Activated CD8-positive, alpha-beta memory T cell treated with anti-CD3 and anti-CD28 coated beads for 1 hour (primary cell): ENCODE measurements at places on chromosomes 3 and 15.

DNA sequence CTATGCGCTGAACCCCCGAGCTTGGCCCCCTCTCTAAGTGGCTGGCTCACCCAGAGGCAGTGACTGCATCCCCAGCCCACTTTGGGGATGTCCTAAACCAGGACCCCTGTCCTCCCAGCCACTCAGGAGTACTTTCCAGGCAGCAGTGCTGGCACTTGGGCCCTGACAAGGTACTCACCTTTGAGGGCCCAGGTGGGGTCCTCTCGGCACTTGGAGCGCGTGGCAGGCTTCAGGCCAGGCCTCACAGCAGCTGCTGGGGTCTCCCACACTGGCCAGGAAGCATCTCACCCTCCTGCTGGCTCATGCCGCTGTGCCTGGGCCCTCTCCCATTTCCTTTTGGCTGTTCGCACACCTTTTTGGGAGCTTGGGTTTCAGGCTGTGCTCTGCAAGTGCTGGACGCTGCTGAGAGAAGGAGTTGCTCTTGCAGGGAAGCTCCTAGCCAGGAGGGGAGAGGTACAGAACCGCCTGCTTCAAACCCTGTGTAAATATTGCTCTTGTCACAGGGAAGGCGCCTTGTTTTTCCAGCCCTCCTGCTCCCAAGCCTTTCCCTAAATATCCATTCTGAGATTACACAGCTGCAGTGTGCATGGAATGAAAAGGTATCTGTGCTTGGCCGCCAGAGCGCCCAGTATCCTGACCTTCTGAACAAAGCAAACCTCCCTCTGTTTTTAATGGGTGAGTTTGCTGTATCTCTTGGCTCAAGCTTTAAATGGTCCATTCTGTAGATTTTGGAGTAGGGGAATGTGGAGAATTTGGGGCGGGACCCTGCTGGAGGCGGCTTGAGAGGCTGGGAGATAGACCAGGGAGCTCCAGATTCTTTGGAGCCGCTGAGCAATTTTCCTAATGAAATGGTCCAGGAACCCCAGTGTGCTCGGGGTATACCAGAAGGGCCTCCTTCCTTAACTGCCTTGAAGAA is 45.6 kb downstream of the DNASE1L3 start:
- no peak for DNase-seq

GRCh38 chr15:66868918-66869317 is 166.9 kb downstream of the SMAD6 start:
- DNase-seq = no peak

GRCh38 chr3:82521657-82522056 is 760.2 kb upstream of the GBE1 start:
- DNase-seq = no peak

- DNase-seq = no peak
Measured at GRCh38 chr3:72421786-72422185, 426.5 kb downstream of the SHQ1 start.

GRCh38 chr3:51673802-51674654 is 3.0 kb downstream of the TEX264 start:
- DNase-seq = no peak

DNA sequence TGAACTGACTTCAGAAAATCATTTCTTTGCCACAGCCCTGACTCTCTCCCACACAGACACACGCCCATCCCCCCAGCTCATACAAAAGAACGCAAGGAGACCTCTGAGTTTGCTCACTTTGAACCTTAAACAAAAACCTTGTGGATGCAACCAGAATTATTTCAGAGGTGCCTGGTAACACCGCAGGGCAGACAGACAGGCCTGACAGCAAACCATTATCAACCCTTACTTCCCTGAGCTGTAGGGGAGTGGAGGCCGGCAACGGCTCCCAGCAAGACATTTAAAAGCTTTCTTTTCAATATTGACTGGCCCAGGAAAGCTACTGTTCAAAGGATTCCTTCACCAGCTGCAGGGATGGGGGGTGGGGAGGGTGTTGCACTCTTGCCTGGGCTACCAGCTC is 2.0 kb upstream of the EFCC1 start:
- no peak for DNase-seq

DNA sequence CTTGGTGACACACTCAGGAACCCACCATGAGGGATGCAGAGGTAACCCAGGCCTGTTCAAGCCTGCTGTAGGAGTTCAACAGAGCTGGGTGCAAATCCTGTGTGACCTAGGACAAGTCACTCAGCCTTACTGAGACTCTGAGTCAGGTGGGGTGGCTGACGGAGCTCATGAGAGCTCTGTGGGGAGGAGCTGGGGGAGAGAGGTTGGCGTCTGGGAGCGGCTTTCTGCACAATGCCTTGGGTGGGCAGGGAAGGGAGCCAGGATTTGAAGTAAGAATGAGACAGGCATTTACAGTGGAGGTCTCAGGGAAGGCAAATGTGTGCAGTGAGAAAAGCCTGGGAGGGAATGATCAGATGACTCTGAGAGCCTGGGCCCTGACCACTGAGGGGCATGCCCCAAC is 18.3 kb downstream of the C3orf18 start:
- DNase-seq = no peak

GRCh38 chr15:58528188-58528870 is 96.5 kb downstream of the LIPC start:
- no peak for DNase-seq

DNA sequence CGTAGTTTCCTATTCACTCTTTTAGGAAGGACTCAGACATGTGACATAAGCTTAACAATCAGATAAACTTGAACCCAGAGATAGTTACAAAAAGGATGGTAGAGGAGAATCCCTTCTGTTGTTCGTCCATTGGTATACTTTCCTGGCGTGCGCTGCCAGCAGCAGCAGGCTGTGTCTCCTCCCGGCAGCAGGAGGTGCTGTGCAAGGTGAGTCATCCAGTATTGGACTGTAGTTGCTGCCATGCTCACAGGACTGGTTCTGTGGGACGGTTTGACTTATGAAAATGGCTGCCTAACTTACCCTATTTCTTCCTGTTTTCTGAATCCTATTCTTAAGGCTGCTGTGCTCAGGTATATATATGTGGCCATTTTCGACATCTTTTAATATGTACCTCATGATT is 253.4 kb upstream of the LRRC3B start:
- DNase-seq = no peak

DNA sequence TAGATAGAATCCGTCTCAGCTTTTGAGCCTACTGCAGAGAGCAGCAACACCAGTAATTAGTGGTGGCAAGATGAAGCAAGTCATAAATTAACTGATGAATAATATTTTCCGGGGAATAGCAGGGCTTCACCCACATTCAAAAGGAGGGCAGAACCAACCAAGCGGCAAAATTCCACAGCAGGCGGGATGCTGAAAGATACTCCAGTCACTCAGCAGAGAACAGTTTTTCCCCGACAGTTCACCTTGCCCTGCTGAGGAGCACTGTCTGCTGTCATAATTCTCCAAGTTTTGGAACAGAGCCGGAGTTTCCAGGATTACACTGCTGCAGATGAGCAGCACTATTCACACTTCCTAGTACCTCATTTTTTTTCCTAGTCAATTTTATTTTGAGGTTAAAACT is 274.7 kb downstream of the CD47 start:
- no peak for DNase-seq

- no peak for DNase-seq
Measured at GRCh38 chr3:117084739-117085270, 375.2 kb downstream of the TUSC7 start.

DNA sequence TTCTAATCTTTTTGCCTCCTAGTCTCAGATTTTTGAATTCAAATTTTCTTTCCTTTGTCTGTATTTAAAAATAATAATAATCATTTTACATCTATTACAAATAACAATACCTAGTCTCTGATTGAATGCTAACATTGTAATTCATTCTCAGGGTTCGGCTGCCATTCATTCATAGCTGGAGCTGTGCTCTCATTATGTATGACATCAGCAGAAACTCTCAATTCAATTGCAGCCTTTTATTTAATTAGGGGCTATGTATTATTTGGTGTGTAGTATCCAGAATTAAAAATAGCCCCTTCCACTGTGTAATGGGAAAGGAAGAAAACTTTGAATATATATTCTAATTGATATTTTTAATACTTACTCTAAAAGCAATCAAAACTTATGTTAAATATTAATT is 270.4 kb upstream of the MDFIC2 start:
- no peak for DNase-seq

DNA sequence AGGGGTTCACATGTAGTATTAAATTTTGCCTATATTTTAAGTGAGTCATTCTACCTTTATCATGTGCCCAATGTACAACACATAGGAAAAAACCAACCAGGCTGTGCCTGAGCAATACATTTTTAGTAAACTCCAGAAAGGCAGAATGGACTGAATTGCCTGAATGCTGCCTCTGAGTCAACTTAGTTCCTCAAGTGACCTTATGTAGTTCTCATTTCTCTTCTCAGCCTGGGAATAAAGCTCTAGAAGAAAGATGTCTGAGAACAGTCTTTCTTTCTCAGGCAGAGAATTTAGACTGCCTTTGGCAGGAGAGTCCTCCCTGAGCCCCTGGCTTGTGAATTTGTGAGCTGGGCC is 13.0 kb downstream of the ST3GAL6 start:
- DNase-seq = no peak

GRCh38 chr3:102158080-102158740 is 276.6 kb upstream of the ZPLD1 start:
- DNase-seq = no peak

- no peak for DNase-seq
Measured at GRCh38 chr3:82707035-82707434, 945.6 kb upstream of the GBE1 start.

DNA sequence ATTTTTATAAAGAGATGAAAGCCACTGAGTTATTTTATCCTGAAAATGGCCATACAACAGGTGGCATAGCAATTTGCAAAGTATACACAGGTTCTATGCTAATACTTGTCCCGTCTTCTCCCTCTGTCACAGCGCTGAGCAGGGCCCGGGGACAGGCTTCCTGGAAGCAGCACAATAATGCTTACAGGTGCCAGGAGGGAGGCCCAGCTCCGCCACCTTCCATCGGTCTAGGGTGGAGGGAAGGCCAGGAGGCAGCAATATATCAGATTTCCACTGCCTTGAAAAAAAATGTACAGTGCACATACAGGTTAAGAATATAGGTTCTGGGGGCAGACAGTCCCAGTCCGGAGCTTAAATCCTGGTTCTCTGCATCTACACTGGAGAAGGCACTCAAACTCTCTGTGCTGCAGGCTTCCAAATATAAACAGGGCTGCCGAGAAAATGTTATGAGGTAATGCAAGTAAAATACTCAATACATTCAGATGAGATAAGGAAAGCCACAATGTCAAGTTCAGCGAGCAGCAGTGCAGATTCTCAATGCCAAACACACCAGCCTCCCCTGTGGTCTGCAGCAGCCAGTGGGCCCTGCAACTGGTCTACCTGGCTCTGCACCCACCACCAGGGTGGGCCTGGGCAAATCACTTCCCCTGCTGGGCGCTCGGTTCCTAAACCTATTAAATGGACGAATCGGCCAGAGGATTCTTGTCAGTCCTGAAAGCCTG is 189.6 kb downstream of the XXYLT1 start:
- DNase-seq = no peak
